ENCODE measurements at places on chromosomes 11 and 22. TPM values are rescaled to one million over a fixed set of nuclear protein-coding genes. Genes with fewer than 3 reads are reported as not detected.

GRCh38 chr11:78359921-78360320 is 57.7 kb downstream of the GAB2 start:
- no peak for DNase-seq
- H3K27ac ChIP-seq: no peak overlapping the region
- no peaks in the 10 kb centered on the region for H3K36me3 ChIP-seq

GRCh38 chr11:61126256-61126655 is 24.0 kb downstream of the CD5 start:
- no peaks in the 10 kb centered on the region for H3K36me3 ChIP-seq
- no peaks in the 10 kb centered on the region for H3K27me3 ChIP-seq
- no peak overlapping the region for H3K4me3 ChIP-seq
- H3K4me1 ChIP-seq: peaks cover 28% of the 10 kb centered on the region

DNA sequence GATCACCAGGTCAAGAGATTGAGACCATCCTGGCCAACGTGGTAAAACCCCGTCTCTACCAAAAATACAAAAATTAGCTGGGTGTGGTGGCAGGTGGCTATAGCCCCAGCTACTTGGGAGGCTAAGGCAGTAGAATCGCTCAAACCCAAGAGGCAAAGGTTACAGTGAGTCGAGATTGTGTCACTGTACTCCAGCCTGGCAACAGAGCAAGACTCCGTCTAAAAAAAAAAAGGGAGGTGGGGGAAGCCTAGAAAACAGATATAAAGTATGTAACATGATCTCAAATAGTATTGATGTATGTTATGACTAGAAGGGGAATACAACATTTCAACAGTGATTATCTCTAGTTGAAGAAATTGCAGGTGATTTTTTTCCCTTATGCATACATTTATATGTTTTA is 61.4 kb downstream of the SLC1A2 start:
- H3K4me3 ChIP-seq: no peak overlapping the region
- no peak overlapping the region for H3K27ac ChIP-seq
- DNase-seq: no peak
- no peaks in the 10 kb centered on the region for H3K36me3 ChIP-seq
- H3K27me3 ChIP-seq: no peaks in the 10 kb centered on the region

DNA sequence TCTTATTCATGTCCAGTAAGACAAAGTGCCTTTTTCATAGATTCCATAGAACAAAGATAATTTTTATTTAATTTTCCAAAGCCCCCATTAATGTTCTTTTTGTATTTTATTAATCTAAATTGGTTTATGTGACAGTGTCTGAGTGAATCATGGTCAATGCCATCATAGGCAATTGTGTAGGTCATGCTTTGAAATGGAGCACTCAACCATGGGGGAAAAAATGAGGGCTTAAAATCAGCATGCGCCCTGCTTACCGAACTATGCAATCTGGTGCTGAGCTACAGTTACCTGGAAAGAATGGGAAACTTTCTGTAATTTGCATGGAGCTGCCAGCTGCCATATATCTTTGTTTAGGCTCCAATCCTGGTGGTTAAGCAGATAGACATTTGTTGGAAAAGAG is 28.4 kb upstream of the RAB38 start:
- H3K36me3 ChIP-seq: no peaks in the 10 kb centered on the region
- H3K27me3 ChIP-seq: no peaks in the 10 kb centered on the region
- no peaks in the 10 kb centered on the region for H3K4me1 ChIP-seq
- H3K4me3 ChIP-seq: no peak overlapping the region
- no peak for DNase-seq

DNA sequence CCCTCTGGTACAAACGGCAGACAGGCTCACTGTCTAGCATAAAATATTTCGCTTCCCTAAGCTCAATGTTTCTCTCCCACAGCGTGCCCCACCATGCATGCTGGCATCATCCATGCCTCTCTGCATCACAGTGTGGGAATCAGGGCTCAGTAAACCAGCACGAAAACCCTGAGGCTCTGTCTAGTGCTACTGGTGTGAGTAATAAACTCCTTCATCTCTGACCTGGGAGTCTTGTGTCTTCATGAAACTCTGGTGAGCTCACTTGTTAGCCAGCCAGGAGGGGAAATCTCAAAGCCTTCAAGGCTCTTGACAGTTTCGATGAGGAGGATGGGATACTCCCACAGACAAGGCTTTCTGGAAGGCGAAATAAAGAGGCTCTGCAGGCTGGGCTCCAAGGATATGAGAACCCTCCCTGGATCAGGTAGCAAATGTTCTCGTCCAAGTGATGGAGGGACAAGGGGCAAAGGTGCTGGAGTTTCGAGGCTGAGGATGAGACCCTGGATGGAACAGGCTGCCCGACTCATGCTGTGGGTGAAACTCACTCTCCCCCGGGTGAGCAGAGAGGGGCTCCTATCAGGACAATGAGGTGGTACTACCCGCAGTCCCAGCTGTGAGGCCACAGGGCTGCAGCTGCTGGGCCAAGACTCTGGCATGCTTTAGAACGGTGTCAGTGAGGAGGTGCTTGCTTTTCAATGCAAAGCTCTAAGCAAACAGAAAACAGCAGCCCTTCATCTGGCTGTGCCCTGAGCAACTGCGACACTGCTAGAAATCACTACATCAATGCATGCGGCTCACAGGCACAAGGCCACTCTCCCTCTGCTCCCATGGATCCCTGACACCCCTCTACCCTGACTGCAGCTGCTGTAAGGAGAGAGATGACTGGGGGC is 69.3 kb downstream of the SHANK2 start:
- no peak overlapping the region for H3K4me3 ChIP-seq
- H3K36me3 ChIP-seq: no peaks in the 10 kb centered on the region
- H3K27me3 ChIP-seq: no peaks in the 10 kb centered on the region
- no peak for DNase-seq
- H3K4me1 ChIP-seq: no peaks in the 10 kb centered on the region

The HSPB2 gene
- 0.22 TPM for total RNA-seq

The ADM2 gene
- total RNA-seq: 6.7 TPM

The CEP126 gene
- 6.3 TPM for total RNA-seq

Measured in thyroid gland (tissue), 4 donors.